ENCODE measurements at places on chromosomes 16 and 17. TPM values are rescaled to one million over a fixed set of nuclear protein-coding genes. Genes with fewer than 3 reads are reported as not detected.

NTN3 gene
- not detected for total RNA-seq

FOXL1 gene
- total RNA-seq = 6.0 TPM

KCNJ2 gene
- 0.08 TPM for total RNA-seq

COX6A2 gene
- total RNA-seq = not detected

PLCG2 gene
- 0.94 TPM for total RNA-seq

CCL7 gene
- not detected for total RNA-seq

OR1E1 gene
- not detected for total RNA-seq

HP gene
- total RNA-seq = not detected

TAC4 gene
- not detected for total RNA-seq
